ENCODE measurements at places on chromosomes 1 and 21.

- DNase-seq: no peak
These were observed 17.5 kb downstream of the RCAN1 start for GRCh38 chr21:34597406-34597805.

DNA sequence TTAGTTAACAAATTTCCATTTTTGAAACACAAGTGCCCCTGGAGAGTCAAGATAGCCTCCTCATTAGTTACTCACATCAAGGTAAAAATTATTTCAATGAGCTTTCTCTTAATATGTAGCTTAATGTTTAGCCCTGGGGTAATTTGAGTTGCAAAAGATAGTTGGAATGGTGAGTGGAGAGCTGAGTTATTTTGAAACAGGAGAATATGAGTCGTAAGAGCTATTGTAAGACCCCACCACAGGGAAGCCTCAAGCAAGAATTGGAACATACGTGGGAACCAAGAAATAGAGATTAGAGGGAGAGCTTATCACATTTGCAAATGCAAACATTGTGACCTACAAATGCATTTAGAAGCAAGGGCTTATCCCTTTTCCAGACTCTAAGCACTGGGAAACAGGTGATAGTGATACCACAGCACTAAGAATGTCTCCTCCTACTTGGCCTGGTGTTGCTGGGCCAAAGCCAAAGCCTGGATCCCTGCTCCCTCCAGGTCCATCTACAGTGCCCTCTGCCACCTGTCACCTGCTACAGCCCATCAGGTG, 635.1 kb downstream of the PTPRC start:
- DNase-seq: peak; percentile 73

DNA sequence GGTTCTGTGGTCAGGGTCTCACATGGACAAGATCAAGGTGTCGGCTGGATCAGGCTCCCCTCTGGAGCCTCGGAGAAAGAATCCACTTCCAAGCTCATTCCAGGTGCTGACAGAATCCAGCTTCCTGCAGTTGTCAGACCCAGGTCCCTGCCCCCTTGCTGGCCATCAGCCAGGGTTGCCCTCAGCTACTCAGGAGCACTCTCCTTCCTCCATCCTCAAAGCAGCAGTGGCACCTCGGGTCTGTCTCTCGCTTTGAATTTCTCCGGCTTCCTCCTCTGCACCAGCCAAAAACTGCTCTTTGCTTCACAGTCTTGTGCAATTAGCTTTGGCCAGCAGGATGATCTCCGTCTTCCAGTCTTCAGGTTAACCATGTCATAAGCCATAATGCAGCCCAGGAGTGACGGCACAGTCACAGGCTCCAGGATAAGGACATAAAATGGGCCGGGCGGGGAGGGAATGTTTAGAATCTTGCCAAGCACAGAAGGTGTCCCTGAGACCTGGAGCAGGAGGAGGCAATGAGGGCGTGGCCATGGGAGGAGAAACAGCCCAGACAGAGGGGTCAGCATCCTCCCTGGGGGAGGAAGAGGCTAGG, 79.4 kb upstream of the SLC25A33 start:
- DNase-seq: no peak

- peak; percentile 74 for DNase-seq
These were observed 7.7 kb downstream of the SNX27 start for GRCh38 chr1:151619489-151620093.

DNA sequence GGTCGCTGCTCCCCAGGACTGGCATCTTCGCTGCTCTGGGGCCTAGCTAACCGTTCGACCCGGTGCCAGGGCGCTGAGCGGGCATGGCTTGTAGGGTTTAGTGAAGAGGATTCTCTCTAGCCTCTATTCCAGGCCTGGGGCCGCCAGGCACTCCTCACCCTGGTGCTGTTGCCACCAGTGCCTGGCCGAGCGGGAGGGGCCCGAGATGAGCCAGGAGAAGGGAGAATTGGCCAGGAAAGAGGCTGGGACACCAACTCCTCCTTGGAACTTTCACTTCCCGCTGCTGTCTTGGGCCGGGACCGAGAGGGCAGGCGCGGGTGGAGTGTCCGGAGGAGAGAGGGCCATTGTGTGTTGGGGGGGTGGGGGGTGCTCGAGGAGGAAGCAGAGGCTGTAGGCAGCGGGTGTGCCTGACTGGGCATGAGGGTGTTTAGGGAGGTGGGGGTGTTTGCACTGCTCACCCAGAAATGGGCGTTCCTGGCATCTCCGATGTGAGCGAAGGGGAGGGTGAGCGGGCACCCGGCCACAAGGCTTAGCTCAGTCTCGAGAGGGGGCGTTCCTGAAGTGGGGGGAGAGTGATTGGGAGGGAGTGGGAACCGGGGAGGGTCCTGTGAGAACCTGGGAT, 772 bp downstream of the ADAM15 start:
- DNase-seq: no peak

- no peak for DNase-seq
These were observed 206.9 kb downstream of the NEGR1 start for GRCh38 chr1:72075425-72075824.

GRCh38 chr1:196209265-196209664, 399.0 kb downstream of the KCNT2 start:
- DNase-seq: no peak

All from amniotic epithelial cell (primary cell).